Hematopoietic multipotent progenitor cell (in vitro differentiated cells): ENCODE measurements at places on chromosomes 5 and 9. TPM values are rescaled to one million over a fixed set of nuclear protein-coding genes. Genes with fewer than 3 reads are reported as not detected.

The PITX1 gene
- total RNA-seq = under 0.01 TPM

The CNTFR gene
- not detected for total RNA-seq

The CD72 gene
- total RNA-seq = 6.7 TPM

The LMBRD2 gene
- total RNA-seq = 3.8 TPM

The ST8SIA4 gene
- 8.9 TPM for total RNA-seq

The APBA1 gene
- total RNA-seq = 0.27 TPM

The DDX4 gene
- total RNA-seq = not detected

The TNC gene
- under 0.01 TPM for total RNA-seq

The CDC26 gene
- total RNA-seq = 8.1 TPM

The CCDC127 gene
- 3.2 TPM for total RNA-seq

The DRD1 gene
- total RNA-seq = not detected

The NEUROG1 gene
- total RNA-seq = not detected

The ANKRA2 gene
- total RNA-seq = 14.8 TPM

The MRNIP gene
- total RNA-seq = 17.0 TPM

The ANKRD18B gene
- under 0.01 TPM for total RNA-seq

The CPEB4 gene
- total RNA-seq = 10.5 TPM

The ANKRD20A1 gene
- 0.54 TPM for total RNA-seq

The ARL14EPL gene
- total RNA-seq = not detected

The SSBP2 gene
- total RNA-seq = 141 TPM

The DMGDH gene
- total RNA-seq = 1.3 TPM

The CCL27 gene
- not detected for total RNA-seq

The MARCOL gene
- total RNA-seq = not detected

The PCSK1 gene
- total RNA-seq = not detected

The RFX3 gene
- 31.5 TPM for total RNA-seq

The F12 gene
- total RNA-seq = 3.2 TPM

The LHX2 gene
- under 0.01 TPM for total RNA-seq

The SETD9 gene
- total RNA-seq = 10.0 TPM

The FOXD4L5 gene
- total RNA-seq = under 0.01 TPM

The ATOX1 gene
- 74.3 TPM for total RNA-seq

The KLHL9 gene
- total RNA-seq = 22.6 TPM

The ESM1 gene
- total RNA-seq = under 0.01 TPM

The ANKRD55 gene
- under 0.01 TPM for total RNA-seq

The PKD2L2 gene
- total RNA-seq = under 0.01 TPM

The CNTLN gene
- total RNA-seq = 8.3 TPM

The PPP1R26 gene
- total RNA-seq = 21.3 TPM

The IL5 gene
- not detected for total RNA-seq

The ADRA1B gene
- total RNA-seq = not detected

The IL31RA gene
- not detected for total RNA-seq

The GBGT1 gene
- 54.9 TPM for total RNA-seq

The ZNF782 gene
- total RNA-seq = 4.8 TPM

The TLE1 gene
- 2.7 TPM for total RNA-seq

The OR1J2 gene
- total RNA-seq = 0.27 TPM

The GHR gene
- total RNA-seq = under 0.01 TPM

The PCDHA9 gene
- under 0.01 TPM for total RNA-seq

The ORM2 gene
- total RNA-seq = not detected

The GDA gene
- under 0.01 TPM for total RNA-seq

The ATP10B gene
- total RNA-seq = not detected
